Esophagus squamous epithelium (tissue), 5 donors: ENCODE measurements at places on chromosomes 11 and 22.
A peak's percentile ranks its signal among the peaks of the same experiment; 100 is the strongest.

- DNase-seq: no peak
These were observed 23.3 kb downstream of the KCNJ5 start for GRCh38 chr11:128914216-128915148.

GRCh38 chr11:134060316-134060715 is 8.6 kb upstream of the JAM3 start:
- DNase-seq: no peak

- DNase-seq: no peak
These were observed 147.4 kb upstream of the ZC3H12C start for GRCh38 chr11:109945626-109946321.

- DNase-seq: no peak
These were observed 31.0 kb downstream of the IGHMBP2 start for GRCh38 chr11:68934666-68935065.

DNA sequence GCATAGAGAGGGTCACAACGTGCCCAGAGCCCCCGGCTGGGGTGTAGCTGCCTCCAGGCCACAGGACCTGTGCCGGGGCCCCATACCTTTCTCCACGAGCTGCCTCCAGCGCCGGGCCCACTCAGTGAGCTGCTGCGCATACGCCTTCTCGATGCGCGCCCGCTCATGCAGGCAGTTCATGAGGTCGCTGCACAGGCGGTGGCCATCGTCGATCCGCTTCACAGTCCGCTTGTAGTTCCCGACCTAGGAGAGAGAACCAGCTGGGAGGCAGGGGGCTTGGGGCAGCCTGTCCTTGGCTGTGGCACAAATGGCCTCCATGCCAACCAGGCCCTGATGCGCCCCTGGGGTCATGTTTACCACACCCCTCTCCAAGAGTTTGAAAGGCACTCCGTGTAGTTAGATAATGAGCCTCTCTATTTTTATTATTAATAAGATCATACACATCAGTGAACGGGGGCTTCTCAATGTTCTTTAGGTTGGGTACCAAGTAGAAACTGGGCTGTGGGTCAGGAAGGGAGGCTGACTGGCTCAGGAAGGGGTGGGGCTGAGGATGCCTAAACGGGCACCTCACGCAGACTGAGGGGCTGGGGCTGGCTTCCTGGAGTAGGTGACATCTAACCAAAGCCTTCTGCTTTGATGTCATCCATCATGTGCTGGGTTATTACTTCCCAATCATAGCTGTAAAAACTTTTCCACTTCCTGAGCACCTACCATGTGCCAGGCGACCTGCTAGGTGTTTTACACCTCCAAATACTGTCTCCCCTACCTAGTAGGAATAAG is 36.5 kb upstream of the ARFGAP3 start:
- no peak for DNase-seq

DNA sequence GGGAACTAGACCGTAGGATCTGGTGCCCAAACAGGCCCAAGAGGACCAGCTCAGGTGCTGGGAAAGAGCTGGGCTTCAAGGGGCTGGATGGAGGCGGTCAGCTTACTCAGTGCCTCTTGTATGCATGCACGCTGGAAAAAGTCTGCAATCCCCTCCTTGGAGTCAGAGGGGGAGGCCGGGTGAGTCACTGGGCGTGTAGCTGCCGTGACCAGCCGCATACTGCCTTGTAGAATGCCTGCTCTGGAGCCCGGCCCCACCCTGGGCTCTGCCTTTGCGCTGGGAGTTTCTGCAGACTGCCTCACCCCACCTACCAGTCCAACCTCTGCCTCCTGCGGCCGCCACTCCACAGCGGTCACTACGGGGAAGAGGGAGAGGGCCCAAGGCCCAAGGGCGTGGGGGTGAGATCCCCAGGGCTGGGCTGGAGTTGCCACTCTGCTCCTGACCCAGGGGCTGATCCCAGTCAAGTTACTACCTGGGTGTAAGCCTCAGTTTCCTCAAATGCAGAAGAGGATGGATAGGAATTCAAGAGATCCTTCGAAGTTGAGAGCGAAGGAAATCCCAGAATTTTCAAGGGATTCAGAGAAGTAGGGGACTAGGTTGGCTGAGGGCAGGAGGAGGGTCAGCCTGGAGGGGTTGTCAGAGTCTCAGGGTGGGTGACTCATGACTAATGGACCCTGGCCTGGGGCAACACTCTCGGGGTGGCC is 4.2 kb downstream of the MRGPRF start:
- peak; percentile 22 for DNase-seq

GRCh38 chr22:38257181-38257580 is 15.6 kb downstream of the TMEM184B start:
- no peak for DNase-seq

GRCh38 chr22:27749597-27750225 is 51.8 kb downstream of the MN1 start:
- no peak for DNase-seq

GRCh38 chr22:44395118-44396005 is 82.6 kb upstream of the SHISAL1 start:
- DNase-seq: no peak
